Breast epithelium (tissue), 4 donors: ENCODE measurements at places on chromosomes 1 and 21.

- DNase-seq: no peak
- no peaks in the 10 kb centered on the region for H3K36me3 ChIP-seq
- no peaks in the 10 kb centered on the region for H3K27me3 ChIP-seq
- H3K27ac ChIP-seq: no peak overlapping the region
These were observed 221.6 kb downstream of the BRINP2 start for GRCh38 chr1:177392336-177392735.

DNA sequence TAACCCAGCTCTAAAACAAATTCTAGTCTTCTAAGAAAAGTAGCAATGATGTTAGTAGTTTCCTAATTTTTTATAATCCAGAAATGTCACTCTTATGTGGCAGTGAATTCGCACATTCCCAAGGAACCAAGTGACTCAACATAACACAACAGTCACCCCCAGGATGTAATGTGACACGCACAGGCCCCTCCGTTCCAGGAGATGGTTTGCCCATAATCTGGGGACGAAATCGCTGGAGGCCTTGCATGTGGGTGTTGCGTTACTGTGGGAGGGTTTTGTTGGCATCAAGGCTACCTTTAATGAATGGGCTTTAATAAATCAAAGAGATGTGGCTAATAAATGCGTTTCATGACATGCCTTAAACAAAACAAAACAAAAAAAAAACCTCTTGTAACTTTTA lies 50.9 kb downstream of the EVA1C start:
- no peaks in the 10 kb centered on the region for H3K27me3 ChIP-seq
- H3K4me3 ChIP-seq: no peak overlapping the region
- no peaks in the 10 kb centered on the region for H3K36me3 ChIP-seq
- H3K4me1 ChIP-seq: no peaks in the 10 kb centered on the region
- H3K27ac ChIP-seq: peak overlapping the region; percentile 76

GRCh38 chr1:171172471-171172870 lies 12.6 kb upstream of the FMO2 start:
- no peaks in the 10 kb centered on the region for H3K27me3 ChIP-seq
- no peaks in the 10 kb centered on the region for H3K4me1 ChIP-seq
- H3K4me3 ChIP-seq: no peak overlapping the region
- H3K36me3 ChIP-seq: no peaks in the 10 kb centered on the region
- H3K27ac ChIP-seq: no peak overlapping the region

- H3K27ac ChIP-seq: no peak overlapping the region
- no peak for DNase-seq
- no peaks in the 10 kb centered on the region for H3K27me3 ChIP-seq
These were observed 10.5 kb downstream of the CDCP2 start for GRCh38 chr1:54142146-54142900.

DNA sequence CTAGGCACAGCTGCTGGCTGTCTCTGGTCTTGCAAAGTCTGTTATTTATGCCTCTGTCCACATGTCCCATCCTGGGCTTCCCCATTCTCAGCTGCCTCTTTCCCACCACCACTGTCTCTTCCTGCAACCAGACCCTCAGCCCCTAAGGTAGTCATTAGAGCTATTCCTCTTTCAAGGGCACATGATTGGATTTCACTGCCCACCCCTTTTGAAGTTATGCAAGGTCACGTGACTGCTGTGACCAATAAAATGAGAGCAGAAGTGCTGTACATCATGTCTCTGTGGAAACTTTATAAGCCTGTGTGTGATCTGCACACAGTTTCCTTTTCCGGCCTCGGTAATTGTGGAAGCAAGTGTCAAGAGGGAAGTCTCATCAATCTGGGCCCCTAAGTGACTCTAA lies 136.6 kb upstream of the HMGB4 start:
- H3K4me3 ChIP-seq: no peak overlapping the region
- no peaks in the 10 kb centered on the region for H3K27me3 ChIP-seq
- no peak overlapping the region for H3K27ac ChIP-seq
- H3K36me3 ChIP-seq: no peaks in the 10 kb centered on the region
- no peaks in the 10 kb centered on the region for H3K4me1 ChIP-seq

DNA sequence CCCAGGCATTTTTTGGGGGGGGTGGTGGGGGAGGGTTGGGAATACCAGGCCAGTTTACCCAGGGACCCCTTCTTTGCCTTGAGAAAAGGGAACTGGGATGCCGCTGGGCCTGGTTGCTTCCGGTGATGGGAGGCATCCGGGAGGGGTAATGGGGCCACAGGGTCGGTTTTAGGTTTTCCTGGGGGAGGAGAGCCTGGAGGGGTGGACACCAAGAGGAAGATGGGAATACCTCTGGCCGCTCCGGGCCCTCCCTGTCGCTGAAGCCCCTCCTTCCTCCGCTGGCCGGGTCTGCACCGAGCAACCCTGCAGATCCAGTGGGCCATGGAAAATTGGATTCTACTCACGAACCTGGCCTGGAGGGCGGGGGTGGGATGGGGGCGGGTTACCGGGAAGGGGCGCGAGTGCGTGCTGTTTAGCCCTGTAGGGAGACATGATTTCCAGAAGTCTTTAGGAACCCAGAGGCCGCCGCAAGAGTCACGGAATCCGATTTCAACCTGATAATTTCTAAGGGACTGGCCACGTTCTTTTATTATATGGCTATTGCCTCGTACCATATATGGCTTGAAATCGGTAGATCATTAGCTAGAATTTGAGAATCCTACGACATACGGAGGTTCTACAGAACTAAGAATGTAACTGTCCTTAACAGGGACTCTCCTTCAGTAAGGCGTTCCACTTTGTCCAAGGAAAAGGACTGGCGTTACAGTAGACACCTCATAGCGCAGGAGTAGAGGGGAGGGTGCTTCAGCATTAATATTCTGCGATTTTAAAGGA lies 749 bp downstream of the AKIRIN1 start:
- H3K4me3 ChIP-seq: peak overlapping the region; percentile 98
- H3K4me1 ChIP-seq: no peaks in the 10 kb centered on the region
- peak overlapping the region; percentile 95 for H3K27ac ChIP-seq
- DNase-seq: peak; percentile 29
- no peaks in the 10 kb centered on the region for H3K27me3 ChIP-seq
- no peaks in the 10 kb centered on the region for H3K36me3 ChIP-seq

GRCh38 chr21:45138199-45139002 lies 64.0 kb downstream of the ADARB1 start:
- H3K27me3 ChIP-seq: no peaks in the 10 kb centered on the region
- H3K4me1 ChIP-seq: no peaks in the 10 kb centered on the region
- no peak for DNase-seq
- H3K36me3 ChIP-seq: no peaks in the 10 kb centered on the region
- no peak overlapping the region for H3K4me3 ChIP-seq

DNA sequence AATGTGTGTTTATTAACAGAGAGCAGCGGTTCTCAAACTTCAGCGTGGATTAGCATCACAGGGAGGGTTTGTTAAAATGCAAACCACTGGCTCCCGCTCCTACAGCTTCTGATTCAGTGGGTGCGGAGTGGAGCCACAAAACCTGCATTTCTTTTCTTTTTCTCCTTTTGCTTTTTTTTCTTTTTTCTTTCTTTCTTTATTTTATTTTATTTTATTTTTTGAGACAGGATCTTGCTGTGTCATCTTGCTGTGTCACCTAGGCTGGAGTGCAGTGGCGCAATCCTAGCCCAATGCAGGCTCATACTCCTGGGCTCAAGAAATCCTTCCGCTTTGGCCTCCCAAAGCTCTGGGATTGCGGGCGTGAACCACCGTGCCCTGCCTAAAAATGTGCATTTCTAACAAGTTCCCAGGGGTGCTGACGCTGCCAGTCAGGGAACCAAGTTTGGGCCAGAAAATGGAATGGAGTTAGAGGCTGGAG lies 20.9 kb upstream of the SLC1A7 start:
- H3K36me3 ChIP-seq: no peaks in the 10 kb centered on the region
- H3K4me3 ChIP-seq: no peak overlapping the region
- no peaks in the 10 kb centered on the region for H3K4me1 ChIP-seq
- no peak overlapping the region for H3K27ac ChIP-seq
- H3K27me3 ChIP-seq: no peaks in the 10 kb centered on the region
